ENCODE measurements at places on chromosomes 7 and 10.

DNA sequence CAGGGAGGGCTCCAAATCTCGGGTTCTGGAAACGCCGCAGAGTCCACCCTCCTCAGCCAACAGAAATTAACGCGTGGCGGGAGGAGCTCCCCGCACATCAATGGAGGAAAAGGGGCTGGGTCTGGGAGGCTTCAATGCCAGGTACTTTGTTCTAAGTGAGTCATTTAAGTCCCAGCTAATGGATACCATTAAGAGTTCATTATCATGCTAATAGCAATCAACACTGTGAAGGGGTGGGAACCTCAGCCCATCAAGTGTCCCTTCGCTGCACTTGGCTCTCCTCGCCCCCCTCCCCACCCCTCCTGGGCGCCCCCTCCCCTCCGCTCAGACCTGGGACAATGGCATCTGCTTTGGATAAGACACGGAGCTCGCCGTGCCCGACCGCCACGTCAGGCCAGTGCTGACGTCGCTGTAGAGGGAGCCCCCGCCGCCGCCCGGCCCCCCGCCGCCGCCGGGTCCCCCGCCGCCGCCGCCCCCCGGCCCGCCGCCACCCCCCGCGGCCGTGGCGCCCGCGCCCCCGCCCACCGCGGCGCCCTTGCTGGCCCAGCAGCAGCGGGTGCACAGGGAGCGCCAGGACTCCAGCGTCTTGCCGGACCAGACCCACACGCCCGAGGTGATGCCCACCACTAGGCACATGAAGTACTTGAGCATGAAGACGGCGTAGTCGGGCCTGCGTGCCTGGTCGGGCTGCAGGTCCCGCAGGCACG, 2.9 kb downstream of the FZD8 start:
- DNase-seq: no peak

GRCh38 chr10:117653170-117653515, 110.6 kb downstream of the EMX2 start:
- DNase-seq: no peak

GRCh38 chr10:398954-399353, 263.7 kb downstream of the ZMYND11 start:
- no peak for DNase-seq

GRCh38 chr7:123410273-123410904, 124.0 kb downstream of the IQUB start:
- DNase-seq: no peak

DNA sequence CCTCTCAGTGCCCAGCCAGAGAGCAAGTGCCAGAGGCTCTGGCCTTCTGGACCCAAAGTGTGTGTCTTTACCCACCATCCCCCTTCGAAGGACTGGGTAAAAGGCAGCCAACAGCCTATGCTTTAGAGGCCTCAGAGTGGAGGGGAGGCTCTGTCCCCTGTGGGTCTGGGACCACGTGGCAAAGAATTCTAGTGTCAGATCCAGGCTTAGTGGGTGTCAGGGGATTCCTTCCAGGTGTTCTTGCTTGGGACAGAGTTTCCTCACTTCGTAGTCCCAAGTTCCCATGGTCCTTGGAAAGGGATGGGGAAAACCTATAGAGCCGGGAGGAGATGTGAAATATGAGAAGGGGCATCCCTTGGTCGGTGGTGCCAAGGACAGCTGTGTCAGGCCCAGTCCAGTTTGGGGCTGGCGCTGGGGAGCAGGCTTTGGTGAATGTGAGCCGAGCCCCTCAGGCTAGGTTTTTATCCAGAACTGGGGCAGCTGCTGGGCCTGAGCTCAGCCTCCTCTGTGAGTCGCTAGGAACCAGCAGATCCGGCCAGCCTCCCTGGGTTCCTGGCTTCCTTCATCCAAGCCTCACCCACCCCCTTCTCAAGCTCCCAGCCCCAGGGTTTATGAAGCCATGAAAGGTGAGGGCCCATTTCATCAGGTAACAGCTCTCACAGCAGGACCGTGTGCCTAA, 71.2 kb downstream of the C10orf105 start:
- DNase-seq: no peak

DNA sequence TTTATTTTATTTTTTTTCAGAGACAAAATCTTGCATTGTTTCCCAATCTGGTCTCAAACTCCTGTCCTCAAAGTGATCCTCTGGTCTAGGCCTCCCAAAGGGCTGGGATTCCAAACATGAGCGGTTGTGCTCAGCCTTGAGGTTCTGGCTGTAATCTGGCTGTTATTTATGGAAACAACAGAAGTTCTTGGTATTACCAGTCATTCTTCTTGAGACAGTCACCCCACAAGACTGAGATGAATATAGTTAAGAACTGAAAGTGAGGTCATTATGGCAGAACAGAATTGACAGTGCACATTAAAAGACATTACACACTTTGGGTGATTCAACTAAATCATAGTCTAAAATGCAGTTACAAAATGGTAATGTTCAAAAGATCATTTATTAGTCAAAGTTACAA, 719.5 kb downstream of the ZWINT start:
- no peak for DNase-seq

- DNase-seq: no peak
Observed at GRCh38 chr7:91660734-91661356, 219.7 kb downstream of the MTERF1 start.

DNA sequence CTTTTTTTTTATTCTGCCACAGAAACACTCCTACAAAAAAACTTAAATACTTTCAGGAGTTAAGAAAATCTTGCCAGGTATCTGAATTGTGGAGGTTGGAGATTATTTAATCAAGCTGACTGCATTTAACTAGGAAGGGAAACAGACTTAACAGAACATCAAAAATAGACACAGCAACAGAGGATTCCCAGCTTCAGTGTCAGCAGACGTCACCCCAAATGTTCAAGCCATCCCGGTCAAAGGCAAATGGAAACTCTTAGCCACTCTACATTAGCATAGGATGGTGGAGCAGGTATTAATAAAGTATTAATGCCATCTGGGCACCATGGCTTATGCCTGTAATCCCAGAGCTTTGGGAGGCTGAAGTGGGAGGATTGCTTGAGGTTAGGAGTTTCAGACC, 139.7 kb upstream of the SVIL start:
- no peak for DNase-seq

- no peak for DNase-seq
Observed at GRCh38 chr7:22208799-22209198, 148.2 kb downstream of the RAPGEF5 start.

GRCh38 chr7:92778972-92779371, 57.4 kb downstream of the CDK6 start:
- no peak for DNase-seq

GRCh38 chr7:96640054-96640453, 69.6 kb downstream of the SEM1 start:
- no peak for DNase-seq

GRCh38 chr7:112013274-112013673, 192.9 kb downstream of the DOCK4 start:
- no peak for DNase-seq

DNA sequence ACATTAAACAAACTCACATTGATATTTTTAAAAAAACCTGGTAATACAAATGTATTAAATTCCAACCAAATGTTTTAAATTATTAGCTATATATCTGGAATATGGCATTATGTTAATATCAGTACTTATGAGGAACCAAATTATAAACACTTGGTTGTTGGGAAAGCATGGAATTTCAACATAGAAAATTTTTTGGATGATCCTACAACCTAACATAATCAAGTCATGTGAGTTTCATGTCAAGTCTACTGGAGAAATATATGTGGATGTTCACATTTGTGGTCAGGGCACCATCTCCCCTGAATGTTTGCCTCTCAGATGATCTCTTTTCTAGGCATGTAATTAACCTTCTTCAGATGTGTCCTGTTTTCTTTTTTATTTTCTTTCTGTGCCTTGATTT, 5.2 kb upstream of the POT1 start:
- DNase-seq: no peak

DNA sequence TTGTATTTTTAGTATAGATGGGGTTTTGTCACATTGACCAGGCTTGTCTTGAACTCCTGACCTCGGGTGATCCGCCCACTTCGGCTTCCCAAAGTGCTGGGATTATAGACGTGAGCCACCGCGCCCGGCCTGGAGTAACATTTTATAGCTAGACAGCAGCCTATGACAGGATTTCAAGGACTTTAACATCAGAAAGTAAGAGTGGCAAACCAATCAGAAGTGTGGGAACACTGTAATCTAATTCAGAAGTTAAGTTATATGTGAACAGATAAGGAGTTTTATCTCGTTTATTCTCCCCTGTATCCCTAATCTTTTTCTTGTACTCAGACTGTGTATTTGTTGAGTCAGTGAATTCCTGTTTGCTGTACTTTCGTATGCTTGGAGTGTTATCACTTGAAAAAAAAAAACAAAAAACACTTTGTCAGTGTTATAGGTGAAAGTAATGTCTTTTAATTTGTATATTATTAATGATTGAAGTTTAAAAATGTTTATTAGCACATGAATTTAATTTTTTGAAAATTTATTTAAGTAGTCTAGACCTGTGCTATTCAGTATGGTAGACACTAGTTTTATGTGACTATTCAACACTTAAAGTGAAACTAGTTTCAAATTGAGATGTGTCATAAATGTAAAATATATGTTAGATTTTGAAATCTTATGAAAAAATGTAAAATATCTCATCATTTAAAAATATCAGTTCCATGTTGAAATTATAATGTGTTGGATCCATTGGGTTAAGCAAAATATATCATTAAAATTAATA, 38.6 kb downstream of the RSBN1L start:
- no peak for DNase-seq

DNA sequence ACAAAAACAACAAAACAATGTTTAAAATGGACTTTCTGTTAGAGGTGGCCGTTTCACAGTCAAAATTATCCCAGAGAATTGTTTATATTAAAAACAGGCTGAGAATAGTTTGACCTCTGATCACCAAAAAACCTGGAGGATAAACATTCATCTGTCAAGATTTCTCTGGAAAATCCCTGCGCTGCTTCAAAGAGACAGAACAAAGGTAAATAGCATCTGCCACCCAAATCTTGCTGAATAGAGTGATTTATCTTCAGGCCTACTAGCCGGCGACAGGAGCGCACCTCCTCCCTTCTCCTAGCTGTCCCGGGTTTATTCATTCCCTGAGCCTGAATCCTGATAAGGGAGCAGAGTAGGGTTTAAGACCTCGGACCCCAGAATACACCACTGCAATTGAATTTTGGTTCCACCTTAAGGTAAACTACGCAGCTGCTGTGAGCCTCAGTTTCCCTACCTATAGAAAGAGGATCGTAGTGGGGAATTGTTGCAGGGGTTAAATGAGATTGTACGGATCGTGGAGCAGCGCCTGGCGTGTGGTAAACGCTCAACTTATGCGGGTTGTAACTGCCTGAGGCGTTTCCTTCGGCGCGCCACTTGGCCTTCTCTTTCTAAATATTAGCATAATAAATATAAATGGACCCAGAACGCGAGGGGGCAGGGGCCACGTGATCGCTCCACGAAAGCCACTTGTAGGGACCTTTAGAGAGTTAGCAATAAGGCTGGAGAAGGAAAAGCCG, 498 bp upstream of the ST7 start:
- DNase-seq: peak; percentile 45

All from midbrain (tissue), 1 donor.